Activated T-cell treated with anti-CD3 and anti-CD28 coated beads, Interleukin-2, amount 50 U/mL, for 72 hours (primary cell): ENCODE measurements at places on chromosomes 4 and X.

DNA sequence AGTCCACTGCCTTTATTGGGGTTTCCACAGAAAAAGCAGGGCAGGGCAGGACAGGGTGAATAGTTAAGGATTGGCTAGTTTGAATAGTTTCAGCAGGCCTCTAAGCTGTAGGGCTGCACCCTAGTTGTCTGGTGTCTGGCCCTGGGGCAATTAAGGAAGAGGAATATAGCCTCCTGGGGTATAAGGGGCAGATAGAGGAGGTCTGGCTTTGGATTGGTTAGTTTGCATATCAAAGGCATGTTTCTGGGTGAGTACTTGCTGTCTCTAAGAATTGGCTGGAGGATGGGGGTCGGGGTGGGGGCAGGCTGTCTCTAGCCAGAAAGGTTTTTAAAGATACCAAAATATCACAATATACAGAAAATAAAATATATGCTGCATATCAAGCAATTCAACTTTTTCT, 100.4 kb downstream of the TMEM164 start:
- no peak for DNase-seq

GRCh38 chrX:1086444-1087409, 125.7 kb downstream of the CRLF2 start:
- peak; percentile 20 for DNase-seq

DNA sequence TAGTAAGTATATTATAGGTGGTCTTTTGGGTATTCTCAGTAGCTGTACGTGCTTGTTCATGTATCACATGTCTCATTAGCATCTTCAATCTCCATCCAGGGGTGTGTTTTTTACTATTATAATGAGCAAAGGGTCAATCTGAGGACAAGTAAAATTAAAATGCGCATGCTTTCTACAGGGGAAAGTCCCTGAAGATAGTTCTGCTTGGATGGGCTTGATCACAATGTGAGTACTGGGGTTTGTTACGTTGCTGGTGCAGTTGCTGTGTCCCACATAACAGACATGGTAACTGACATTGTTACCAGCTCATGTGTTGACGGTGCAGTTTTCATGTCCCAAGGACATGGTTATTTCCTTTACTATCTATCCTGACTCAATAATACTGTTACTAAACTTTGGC, 65.9 kb downstream of the UCHL1 start:
- DNase-seq: no peak

- DNase-seq: no peak
Measured at GRCh38 chr4:169100670-169101101, 90.6 kb upstream of the CBR4 start.

DNA sequence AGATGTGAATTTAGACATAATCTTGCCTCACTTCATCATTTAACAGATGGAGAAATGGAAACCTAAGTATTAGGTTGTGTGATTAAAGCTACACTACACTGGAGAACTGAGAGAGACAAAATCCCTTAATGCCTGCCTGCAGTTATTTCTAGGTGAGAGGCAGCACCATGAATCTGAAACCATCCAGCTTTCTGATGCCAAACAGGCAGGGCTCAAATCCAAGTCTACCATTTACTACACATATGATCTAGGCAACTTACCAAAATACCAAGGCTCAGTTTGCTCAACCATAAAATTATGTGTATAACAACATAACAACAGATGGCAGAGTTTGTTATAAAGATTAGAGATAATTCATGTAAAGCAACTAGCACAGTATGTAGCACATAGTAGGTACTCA, 38.7 kb downstream of the GABRA4 start:
- no peak for DNase-seq

DNA sequence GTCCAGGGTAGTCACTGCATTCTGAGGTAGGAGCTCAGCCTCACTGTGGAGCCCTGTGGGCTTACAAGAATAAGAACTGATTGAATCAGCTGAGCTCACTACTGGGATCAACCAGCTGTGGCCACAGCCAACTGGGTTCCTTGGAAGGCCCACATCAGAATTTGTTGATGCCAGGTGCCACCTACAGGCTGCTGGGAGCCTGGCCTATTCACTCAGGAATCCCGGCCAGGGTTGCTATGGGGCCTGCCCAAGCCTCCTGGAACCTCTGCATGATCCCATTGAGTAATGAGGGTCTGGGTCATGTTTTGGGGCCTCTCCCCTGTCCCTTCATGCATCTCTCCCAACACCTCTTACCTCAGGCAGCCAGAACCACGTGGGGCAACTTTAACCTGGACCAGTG, 53.9 kb upstream of the KIAA1210 start:
- no peak for DNase-seq

- DNase-seq: no peak
Measured at GRCh38 chr4:174216799-174217272, 66.6 kb downstream of the FBXO8 start.

GRCh38 chr4:89177807-89178206, 66.5 kb downstream of the TIGD2 start:
- no peak for DNase-seq

DNA sequence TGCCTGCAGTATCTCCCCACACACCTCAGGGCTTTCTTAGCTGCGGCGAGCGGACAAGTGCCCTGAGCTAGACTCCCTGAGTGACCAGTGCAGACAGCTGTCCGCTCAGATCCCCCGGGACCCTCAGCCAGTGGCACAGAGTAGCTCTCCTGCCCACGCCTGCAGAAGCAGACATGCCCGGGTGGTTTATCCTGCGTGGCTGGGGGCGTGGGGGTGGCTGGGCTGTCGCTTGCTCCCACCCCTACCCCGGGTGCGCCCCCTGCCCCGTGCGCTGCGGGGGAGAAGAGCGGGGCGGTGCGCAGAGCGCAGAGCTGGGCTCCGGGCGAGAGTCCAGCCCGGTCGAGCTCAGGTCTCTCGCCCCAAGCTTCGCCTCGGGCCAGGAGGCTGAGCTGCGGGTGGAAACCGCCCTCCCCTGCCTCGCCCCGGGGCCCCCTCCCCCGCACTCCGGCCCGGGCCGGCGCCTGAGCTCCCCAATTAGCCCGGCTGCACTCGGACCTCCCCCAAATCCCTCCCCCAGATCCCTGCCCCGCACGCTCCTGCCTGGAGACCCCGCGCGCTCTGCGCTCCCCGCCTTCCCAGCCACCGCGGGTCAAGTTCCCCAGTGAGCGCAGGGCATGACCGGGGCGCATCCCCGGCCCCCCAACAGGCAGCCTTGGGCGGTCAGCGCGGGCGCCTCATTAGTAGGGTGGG, 11.7 kb upstream of the SHOX start:
- DNase-seq: no peak

- DNase-seq: no peak
Measured at GRCh38 chr4:79620617-79621016, 212.6 kb upstream of the GK2 start.

DNA sequence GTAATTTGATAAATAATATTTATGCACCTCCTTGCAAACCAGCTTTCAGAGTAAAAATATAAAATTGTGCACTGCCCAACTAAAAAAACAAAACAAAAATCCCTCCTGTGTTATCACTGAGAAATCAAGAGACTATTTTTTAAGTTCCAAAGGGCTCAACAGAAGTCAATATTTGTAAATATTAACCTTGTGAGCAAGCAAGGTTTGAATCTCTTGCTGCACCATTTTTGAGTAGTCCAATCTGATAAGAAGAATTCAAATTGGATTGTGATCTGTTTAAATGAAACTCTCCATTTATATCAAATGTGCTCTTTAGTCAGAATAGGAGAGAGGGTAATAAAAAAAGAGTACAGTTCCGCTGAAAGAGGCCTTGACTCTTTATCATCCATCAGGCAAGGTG, 520.2 kb downstream of the RAB28 start:
- DNase-seq: no peak

DNA sequence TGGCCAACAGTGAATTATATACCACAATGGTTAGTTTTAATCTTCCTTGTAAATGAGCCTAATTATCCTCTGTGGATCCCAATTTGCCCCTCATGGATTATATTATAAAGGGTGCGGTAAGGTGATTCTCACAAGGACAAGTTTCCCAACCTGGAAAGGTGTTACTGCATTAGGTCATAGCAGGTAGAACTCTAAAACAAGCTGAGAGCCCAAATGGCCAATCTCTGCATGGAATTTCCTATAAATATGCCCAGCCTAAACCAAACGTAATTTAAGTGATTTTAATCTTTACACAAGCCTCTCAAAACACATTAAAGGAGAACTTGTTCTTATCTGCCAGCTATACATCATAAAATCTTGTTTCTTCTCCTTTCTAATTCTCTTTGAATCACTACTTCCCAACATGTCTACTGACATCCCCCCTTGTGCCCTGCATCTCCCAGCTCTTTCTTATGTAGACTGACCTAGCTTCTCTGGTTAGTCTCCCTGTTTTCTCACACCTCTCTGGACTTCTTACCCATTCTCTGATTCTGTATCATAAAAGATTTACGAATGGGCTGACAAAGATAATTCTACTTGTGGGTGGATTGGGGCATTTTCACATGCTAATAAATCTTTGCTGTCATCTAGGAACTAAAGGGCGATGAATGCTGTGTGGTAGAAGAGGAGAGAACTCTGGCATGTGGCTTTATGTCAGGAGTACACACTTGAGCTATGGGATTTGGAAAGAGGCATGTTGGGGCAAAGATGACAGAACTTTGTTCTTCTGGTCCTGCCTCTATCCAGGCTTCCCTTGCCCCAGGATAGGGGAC, 94.3 kb upstream of the PGRMC2 start:
- no peak for DNase-seq

GRCh38 chr4:154502111-154502510, 10.5 kb upstream of the DCHS2 start:
- DNase-seq: no peak

GRCh38 chr4:2771264-2771663, 15.1 kb upstream of the TNIP2 start:
- no peak for DNase-seq

DNA sequence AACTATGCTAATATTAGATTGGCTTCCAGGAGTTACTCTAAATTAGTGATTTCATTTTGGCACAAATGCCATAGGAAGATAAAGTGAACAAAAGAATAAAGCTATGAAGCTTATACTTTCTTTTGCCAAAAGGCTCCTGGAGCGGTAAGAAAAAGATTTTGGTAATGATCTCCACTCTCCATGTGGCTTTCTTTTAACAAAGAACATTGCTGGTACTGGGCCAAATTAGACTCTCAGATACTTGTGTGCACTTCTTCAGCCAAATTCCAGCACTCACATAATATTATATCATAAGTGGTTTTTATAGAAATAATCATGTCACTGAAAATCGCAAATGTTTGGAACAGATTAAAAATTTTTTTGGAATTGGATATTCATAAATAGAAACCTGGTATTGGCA, 142.4 kb upstream of the FGF13 start:
- no peak for DNase-seq
